ENCODE measurements at places on chromosomes 7 and 10.

DNA sequence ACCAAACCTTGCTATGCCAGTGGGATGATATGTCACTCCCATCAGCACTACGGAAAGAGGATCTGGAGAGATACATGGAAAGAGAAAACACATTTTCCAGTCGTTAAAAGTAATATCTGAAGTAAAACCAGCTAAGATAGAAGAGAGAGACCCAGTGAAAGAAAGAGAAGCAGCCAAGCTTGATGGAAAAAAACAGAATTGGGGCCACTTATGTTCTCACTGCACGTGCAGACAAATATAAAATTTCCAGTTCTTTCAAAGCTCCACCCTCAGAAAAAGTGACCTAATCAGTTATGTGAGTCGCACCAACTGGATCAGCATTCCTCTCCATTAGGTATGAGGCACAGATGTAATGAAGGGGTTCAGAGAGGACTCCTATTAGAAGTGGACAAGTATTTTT is 266.1 kb downstream of the MTERF1 start:
- no peak for DNase-seq

GRCh38 chr7:44216019-44216418 is 15.2 kb downstream of the YKT6 start:
- no peak for DNase-seq

DNA sequence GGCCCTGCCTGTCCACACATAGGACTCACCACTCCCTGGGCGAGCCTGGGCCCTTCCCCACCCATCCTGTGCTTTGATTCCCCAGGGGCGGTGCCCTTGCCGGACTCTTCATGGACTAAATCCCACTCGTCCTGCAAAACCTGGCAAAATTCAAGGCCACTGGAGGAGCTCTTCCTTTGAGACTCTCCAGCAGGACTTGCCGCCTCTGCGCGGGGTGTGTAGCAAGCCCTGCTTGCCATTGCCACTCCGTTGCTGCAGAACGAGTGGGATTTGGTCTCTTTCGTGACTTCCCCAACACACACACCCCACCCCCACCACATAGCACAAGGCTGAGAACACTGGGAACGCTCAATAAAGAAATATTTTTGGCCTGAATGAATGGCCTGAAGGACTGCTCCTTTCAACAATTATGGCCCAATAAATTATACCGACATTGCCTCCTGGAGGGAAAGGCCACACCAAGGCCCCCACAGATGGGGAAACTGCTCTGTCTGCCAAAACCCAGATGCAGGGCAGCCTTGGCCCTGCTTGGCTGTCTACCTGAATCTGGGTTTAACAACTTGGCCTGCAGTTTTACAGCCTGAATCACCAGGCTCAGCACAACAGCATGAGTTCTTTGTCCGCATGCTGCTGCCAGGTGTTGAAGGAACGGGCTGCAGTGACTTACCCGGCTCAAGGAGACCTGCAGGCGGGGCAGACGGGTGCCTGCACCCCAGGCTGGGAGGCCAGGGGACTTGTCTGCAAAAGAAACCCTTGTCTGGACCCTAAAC is 72.8 kb upstream of the KAT6B start:
- DNase-seq = no peak

DNA sequence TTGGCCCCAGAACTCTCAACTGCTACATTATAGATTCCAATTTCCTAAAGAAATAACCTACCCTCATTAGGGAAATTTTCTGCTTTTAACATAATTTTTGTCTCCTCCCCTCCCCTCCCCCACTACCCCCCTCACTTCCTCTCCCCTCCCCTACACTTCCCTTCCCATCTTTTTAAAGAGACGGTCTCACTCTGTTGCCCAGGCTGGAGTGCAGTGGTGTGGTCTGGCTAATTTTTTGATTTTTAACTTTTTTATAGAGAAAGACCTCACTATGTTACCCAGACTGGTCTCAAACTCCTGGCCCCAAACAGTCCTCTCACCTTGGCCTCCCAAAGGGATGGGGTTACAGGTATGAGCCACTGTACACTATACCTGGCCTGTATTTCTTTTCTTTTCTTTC is 30.5 kb upstream of the C1GALT1 start:
- DNase-seq = no peak

- DNase-seq = no peak
Observed at GRCh38 chr7:48192996-48193395, 21.7 kb downstream of the ABCA13 start.

GRCh38 chr10:111281516-111281915 is 204.7 kb downstream of the ADRA2A start:
- no peak for DNase-seq

- DNase-seq = no peak
Observed at GRCh38 chr7:24877790-24878311, 102.1 kb downstream of the OSBPL3 start.

DNA sequence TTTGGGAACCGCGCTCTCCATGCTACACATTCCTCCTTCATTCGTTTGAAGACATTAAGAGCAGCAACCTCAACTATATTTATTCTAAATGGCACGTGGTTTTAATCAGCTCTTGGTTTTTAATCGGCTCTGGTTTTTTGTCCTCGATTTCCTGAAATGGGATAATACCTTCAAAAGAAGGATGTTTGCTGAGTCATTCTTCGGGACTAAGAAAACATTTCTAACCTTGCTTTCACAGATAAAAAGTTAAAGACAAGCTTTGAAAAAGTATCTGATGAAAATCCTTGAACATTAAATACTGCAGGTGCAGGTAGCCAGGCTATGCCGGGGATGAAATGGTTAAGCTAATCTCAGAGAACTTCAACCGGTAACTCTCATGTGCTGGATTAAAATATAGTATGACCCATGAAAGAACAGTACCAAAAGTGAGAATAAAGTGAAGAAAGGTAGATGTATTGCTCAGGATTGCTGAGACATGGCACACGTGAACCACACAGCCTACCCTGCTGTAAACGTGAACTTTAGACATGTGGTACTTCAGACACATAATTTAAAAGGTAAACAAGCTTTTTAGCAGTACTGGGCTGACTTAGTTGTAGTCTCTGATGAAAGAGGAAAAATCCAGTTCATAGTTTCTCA is 89.1 kb downstream of the PTPRN2 start:
- no peak for DNase-seq

- no peak for DNase-seq
Observed at GRCh38 chr10:61784354-61785133, 117.0 kb upstream of the ARID5B start.

GRCh38 chr7:101820703-101821102 is 3.3 kb downstream of the CUX1 start:
- DNase-seq = no peak

- DNase-seq = no peak
Observed at GRCh38 chr10:95504246-95504691, 56.9 kb downstream of the SORBS1 start.

- DNase-seq = no peak
Observed at GRCh38 chr10:123513870-123514269, 152.3 kb upstream of the GPR26 start.

GRCh38 chr7:76403780-76404494 is 5.6 kb downstream of the SSC4D start:
- DNase-seq = no peak

DNA sequence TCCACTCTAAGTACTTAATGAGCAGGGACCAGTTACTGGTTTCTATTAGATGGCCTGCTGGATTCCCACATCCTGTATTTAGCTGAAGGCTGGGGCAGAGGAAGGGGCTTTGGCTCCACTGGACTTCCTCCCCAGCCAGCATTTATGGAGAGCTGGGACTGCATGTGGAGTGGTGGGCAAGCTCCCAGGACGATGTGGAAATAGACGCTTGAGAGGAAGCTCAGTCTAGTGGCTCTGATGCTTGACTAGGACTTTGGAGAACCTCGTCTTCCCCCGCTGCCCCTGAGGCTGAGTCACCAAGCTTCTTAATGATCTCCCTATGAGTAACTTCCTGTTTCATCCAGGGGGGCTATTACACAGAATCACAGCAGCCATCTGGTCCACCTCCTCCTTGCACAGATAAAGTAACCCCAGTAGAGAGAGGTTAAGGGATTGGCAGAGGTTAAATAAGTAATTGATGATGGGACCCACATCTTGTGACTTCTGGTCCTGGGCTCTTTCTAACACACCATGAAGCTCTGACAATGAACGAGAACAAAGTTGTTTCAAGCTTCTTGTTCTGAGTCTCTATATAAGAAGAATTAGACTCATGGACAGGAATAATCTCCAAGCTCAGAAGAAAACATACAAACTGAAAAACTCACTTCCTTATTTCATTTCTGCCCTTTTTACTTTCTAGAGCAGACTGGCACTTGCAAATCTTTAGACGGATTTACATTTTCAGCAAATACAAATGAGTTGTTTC is 126.2 kb downstream of the PRPF18 start:
- no peak for DNase-seq

- no peak for DNase-seq
Observed at GRCh38 chr10:110218632-110219031, 11.2 kb downstream of the MXI1 start.

GRCh38 chr10:130393342-130393741 is 257.2 kb downstream of the GLRX3 start:
- no peak for DNase-seq

GRCh38 chr7:142950235-142950634 is 11.0 kb downstream of the LLCFC1 start:
- DNase-seq = no peak
